ENCODE measurements at places on chromosomes 6 and 20.

DNA sequence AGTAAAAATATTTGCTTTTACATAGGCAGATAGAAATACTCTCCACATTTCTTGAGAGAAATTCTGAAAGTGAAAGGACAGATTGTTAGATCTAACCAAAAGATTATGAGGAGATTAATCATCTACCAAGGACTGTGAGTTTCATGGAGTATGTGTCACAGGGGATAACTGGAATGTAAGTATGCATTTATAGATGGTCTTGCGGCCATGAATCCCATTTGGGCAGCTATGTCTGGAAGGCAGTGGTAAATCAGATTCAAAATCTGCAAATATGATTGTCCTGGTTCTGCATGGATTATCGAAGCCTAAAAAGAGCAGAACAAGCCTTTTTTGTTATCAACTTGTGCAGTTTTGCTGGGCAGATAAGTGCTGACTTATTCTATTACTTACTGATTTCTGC lies 293.8 kb downstream of the RFPL4B start:
- DNase-seq, result peak; percentile 90

DNA sequence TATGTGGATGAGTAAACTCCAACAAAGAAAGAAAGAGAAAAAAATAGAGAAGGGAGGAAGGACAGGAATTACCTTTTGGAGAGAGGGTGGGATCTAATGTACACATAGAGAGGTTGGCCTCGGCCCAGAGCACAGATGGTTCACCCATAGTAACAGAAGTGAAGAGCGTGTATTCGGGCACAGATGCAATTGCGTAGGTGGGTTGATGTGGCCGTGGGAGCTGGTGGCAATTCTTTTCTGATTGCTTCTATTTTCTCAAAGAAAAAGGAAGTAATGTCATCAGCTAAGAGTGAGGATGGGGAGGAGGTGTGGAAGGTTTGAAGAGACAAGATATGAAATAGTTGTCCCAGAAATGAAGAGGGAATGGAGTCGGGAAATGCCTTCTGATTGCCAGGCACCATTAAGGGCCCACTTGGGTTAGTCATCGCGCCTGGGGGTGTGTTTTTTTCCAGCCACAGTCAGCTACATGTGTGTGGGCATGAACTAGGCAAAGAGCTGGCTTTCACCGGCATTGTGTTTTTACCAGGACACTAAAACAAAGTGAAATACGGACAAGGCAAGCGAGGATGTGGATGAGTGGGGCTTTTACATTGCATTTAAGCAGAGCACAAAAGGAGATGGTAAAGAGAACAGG lies 158.7 kb downstream of the SYNE1 start:
- no peak for DNase-seq

GRCh38 chr20:42319252-42320013 lies 701.3 kb upstream of the CHD6 start:
- DNase-seq, result no peak

GRCh38 chr20:36862857-36863668 lies 12.9 kb upstream of the TLDC2 start:
- no peak for DNase-seq

DNA sequence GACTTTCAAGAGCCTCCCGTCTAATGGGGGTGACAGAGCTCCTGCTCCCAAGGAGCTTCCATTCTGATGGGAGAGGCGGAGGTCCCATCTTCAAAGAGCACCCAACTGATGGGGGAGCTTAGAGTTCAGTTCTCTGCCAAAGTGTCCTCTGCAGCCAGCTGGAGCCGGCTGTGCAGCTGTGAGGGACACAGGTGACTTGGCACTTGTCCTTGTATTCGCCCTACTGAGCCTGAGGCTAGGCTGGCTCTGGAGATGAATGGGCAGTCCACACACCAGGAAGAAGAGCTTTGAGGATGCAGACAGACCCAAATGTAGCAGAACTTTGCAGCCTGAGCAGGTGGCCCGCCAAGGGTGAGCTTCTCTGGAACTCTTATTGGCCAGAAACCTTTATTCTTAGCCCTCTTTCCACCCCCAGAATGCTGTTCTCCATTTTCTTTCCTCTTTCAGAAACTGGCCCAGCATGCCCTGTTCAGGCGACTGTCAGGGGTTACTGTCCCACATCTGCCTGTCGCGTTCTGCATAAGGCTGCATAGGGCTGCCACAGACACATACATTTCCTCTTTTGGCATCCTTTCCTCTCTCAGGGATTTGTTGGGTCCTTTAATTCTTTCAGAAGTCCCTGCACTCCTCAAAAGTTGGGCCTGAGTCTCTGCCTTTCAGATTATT lies 108.7 kb upstream of the LRFN2 start:
- DNase-seq, result no peak

GRCh38 chr6:170188571-170189001 lies 102.3 kb downstream of the DLL1 start:
- no peak for DNase-seq

GRCh38 chr6:141398949-141399348 lies 733.8 kb upstream of the GJE1 start:
- no peak for DNase-seq

DNA sequence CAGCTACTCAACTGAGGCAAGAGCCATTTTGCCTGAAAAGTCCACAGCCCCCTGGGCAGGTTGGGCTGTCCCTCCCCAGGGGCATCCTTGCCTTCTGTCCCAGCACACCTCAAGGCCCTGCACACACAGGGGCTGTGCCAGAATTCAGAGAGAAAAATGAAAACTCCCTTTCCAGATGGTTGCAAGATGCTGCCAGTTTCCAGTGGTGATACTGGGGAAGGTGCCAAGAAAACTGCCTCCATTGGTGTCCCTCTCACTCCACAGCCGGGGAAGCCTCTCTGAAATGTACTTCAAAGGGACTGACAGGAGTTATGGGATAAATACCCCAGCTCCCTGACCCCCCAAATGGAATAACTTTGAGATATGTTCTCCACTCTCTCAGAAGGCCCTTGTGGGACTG lies 154.2 kb upstream of the MAFB start:
- DNase-seq, result no peak

DNA sequence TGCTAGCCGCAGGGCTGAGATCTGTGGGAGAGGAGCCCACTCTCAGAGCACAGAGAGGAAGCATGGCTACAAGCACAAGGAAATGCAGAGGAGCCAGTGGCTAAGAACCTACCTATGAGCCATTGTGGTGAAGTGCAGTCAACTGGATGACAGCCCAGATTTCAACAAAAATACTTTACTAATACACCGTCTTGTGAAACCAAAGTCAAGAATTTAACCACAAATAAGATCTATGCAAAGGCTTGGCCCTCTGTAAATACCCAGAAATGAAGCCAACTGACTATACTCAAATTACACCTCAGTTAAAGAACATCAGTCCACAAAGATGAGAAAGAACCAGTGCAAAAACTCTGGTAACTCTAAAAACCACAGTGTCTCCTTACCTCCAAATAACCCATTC lies 40.1 kb upstream of the PTCHD4 start:
- peak; percentile 38 for DNase-seq

DNA sequence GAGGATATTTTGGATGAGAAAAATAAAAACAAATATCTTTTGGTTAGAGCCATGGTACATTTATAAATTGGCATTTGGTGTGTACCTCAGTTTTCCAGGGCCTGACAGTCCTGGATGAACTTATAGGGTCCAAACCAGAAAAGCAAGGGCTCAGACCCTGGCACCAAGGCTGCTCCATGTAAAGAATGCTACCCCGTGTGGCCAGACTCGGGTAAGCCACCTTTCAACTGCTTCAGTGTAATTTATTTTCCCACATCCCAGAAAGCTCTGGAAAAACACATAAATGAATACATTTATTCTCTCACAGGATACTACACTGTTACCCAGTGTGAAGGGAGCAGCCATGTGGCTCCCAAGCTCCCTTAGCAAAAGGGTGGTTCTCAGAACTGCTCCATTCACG lies 13.8 kb downstream of the MRPL14 start:
- DNase-seq, result no peak

DNA sequence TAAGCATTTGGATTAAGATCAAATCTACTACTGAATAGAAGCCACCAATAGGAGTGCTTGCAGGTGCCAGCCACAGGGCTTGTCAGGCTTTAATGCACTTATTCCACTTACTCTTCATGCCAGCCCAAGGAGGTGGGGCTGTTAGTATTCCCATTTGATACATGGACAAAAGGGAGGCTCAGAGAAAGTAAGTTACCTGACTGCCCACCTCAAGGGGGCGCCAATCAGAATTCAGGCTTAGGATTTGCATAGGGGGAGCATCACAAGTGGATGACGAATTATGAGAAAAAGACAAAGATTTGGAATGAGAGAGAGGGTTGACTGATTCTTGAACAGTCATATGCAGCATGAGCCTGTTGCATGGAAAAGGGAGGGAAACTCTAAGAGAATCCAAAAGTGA lies 188.4 kb upstream of the TSHZ2 start:
- DNase-seq, result no peak

DNA sequence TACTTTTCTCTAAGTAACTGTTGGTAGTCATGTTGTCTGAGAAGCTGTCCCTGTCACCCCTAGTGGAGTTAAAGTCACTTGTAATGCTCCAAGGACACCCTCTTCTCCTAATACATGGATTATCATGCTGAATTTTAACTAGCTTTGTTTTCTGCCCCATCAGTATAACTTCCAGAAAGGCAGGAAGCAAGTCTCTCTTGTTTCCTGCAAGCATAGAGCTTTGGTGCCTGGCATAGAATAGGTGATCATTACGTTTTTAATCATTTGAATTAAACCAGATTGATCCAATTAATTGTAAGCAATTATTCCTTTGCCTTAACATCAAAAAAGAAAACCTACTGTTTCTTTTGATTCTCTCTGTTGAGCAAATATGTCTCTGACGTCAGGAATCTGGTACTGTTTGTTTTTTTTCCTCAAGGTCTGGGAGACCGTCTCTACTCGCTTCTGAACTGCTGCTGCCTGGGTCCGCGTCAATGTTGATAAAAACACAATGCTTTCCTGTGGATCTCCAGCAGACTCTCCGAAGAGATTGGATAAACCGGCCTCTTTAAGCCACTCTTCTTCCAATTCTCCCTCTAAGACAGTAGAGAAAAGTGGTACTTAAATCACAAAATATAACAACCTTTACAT lies 71.8 kb downstream of the ARHGAP18 start:
- peak; percentile 44 for DNase-seq
